Calu3 (cell line): ENCODE measurements at places on chromosomes 6 and 20.
A peak's percentile ranks its signal among the peaks of the same experiment; 100 is the strongest.

DNA sequence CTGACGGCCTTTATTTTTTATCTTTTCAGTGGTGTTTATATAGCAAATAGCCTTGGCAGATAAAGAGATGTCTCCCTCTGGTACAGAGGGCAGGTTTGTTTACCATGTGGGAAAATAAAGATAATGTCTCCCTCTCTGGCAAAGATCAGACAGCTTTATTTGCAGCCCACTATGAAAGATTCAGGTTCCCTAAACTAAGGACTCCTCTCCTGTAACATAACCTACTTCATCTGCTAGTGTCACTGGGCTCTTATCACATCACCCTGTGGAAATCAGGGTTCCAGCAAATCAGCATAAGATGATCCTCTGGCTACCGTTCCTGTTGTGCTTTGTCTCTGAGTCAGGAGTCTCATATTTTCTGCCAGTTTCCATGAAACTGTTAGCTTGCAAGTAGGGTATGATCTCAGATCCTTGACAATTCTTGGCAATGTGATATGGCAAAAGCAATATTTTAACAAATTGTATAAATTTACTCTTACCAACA, 3.1 kb downstream of the FBXL4 start:
- DNase-seq, result no peak
- no peak overlapping the region for H3K27ac ChIP-seq
- H3K4me1 ChIP-seq, result peaks cover 32% of the 10 kb centered on the region
- H3K36me3 ChIP-seq, result peaks cover 14% of the 10 kb centered on the region

DNA sequence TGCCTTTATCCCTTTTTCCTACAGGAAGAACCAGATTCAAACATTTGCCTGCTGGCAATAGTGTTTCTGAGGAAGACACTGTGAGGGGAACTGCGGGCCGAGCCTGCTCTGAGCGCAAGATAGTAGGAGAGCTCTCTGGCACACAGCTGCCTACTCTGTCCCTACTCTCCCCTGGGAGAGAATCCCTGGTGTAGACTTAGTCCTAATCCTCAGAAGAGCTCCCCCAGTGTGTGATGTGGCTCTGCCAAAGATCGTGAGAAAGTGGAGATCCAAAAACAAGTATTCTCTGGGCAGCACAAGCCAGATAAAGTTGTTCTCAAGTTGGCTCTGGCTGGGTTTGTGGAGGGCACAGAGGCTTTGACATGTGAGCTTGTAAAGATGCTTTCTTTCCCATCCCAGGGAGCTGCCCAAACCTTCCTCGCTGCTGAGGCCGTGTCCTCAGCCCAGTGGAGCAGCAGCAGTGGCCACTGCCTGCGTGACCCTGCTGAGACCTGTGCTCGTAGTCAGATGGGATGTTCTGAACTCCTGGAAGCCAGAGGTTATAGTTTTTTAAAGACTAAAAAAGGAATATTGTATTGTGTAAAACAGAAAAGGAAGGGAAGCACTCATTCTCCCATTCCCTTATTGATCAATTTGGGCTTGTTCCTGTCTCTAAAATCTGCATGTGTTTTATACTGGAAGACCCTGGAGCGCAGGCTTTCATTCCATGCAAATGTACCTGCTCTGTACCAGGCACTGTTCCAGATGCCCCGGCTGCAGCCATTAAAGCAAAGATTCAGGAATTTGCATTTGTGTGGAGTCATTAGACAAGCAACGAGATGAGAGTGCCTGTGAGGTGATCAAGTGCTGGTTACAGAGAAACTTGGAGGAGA, 30.7 kb downstream of the PNLDC1 start:
- H3K27ac ChIP-seq, result no peak overlapping the region
- H3K27me3 ChIP-seq, result peaks cover 30% of the 10 kb centered on the region
- DNase-seq, result no peak
- no peaks in the 10 kb centered on the region for H3K36me3 ChIP-seq
- no peak overlapping the region for H3K4me3 ChIP-seq

GRCh38 chr6:155309150-155309549, 5.1 kb downstream of the TFB1M start:
- H3K4me3 ChIP-seq, result no peak overlapping the region
- H3K27ac ChIP-seq, result no peak overlapping the region
- peaks cover 7% of the 10 kb centered on the region for H3K4me1 ChIP-seq
- no peak for DNase-seq

DNA sequence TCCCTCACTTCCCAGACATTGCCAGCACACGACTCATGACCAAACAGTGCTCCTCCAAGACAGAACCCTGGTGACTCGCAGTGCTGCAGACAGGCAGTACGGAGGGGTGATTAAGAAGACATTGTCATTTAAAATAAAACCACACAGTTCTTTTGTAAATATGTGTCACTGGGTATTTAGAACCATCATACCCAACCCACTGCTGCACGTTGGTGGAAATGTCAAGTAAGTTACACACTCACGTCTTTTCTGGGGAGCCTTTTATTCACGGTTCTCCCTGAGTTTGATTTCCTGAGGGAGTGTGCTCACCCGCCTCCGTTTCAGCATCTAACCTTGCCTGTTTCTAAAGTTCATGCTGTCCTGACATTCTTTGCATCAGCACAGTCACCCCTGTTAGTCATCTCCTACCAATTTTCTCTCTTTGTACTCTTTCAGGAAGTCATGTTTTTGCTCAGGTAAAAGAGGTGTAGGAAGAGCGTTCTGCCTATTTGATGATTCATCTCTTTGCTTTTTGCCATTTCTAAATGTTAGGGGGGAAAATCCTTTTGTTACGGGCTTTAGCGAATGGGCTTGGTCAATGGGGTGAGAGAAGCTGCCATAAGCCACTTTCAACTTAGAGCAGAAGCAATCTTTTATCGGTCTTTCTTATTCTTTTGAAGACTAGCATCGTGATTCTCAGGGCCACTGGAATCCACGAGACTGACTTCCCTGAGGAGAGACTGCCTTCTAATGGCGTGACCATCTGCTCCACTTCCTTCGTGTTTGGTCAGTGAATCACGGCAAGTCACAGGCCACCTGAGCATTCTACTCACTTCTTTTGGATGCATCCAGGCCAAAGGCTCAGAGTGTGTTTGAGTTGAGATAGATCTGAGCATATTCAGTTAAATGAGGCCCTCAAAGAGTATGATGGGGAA, 512.8 kb upstream of the JARID2 start:
- peak overlapping the region; percentile 98 for H3K27ac ChIP-seq
- no peak for DNase-seq
- no peaks in the 10 kb centered on the region for H3K27me3 ChIP-seq

DNA sequence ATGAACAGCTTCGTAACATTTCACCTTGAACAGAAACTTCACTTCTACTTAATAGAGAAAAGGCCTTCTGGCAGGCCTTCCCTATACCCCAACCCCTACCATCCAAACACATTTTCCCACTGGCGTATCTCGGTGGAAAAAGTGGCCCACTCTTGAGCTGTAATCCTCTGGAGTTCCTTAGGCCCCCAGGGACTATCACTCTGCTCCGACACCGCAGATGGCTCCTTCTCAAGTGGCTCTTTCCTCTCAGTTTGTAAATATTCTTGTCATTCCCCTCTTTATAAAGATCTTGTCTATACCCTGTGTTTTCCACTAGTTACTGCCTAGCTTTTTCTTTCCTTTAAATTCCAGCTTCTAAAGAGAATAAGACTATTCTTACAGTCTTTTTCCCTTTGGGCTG, 108.7 kb downstream of the MYB start:
- H3K27ac ChIP-seq, result no peak overlapping the region
- H3K27me3 ChIP-seq, result no peaks in the 10 kb centered on the region
- no peaks in the 10 kb centered on the region for H3K4me1 ChIP-seq
- no peak overlapping the region for H3K4me3 ChIP-seq
